Stimulated activated CD8-positive, alpha-beta memory T cell treated with anti-CD3 and anti-CD28 coated beads, Interleukin-4, amount 100 ng/mL, for 4 hours (primary cell): ENCODE measurements at places on chromosomes 13 and 19.
A peak's percentile ranks its signal among the peaks of the same experiment; 100 is the strongest.

- no peak for DNase-seq
Measured at GRCh38 chr19:52639996-52640395, 1.8 kb upstream of the ZNF83 start.

DNA sequence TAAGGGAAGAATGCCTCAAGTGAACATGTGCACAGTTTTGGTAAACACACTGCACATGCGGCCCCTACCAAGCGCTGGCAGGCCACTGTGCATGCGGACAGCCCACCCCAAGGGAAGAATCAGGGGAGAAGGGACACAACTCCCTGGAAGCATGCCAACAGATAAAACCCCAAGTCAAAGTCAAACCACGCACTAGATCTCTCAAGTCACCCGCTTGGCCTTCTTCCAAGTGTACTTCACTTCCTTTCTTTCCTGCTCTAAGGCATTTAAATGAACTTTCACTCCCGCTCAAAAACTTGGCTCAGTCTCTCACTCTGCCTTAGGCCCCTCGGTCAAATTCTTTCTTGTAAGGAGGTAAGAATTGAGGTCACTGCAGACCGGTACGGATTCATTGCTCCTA lies 4.6 kb upstream of the RFXAP start:
- no peak for DNase-seq

DNA sequence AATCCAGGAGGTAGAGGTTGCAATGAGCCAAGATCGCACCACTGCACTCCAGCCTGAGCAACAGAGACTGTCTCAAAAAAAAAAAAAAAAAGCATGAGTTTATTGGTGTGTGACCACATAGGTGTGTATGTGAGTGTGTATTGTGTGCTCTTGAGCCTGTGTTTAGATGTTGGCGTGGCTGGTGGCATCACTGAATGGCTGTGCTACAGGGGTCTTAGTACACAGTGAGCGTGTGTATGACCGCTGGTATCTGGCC lies 2.5 kb downstream of the SLC1A5 start:
- DNase-seq = no peak

GRCh38 chr13:113641426-113641825 lies 16.6 kb downstream of the ATP4B start:
- no peak for DNase-seq

DNA sequence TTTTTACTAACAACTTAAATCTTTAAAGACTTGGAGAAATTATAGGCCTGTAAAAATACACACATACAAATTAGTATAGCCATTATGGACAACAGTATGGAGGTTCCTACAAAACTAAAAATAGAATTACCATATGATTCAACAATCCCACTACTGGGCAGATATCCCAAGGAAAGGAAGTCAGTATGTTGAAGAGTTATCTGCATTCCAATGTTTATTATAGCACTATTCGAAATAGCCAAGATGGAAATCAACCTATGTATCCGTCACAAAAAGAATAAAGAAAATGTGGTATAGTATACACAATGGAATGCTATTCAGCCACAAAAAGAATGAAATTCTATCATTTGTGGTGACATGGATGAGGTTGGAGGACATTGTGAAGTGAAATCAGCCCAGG lies 37.2 kb downstream of the SLITRK1 start:
- no peak for DNase-seq

DNA sequence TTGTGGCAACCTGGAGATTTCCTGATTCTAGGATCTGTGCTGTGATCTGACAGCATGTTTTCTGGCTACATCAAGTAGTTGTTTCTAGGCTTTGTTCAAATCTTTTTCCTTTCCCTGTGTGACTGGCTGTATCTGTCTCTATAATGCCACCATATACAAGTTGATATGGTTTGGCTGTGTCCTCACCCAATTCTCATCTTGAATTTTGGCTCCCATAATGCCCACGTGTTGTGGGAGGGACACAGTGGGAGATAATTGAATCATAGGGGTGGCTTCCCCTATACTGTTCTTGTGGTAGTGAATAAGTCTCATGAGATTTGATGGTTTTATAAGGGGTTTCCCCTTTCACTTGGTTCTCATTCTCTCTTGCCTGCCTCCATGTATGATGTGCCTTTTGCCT lies 24.6 kb upstream of the CLDN10 start:
- DNase-seq = no peak

DNA sequence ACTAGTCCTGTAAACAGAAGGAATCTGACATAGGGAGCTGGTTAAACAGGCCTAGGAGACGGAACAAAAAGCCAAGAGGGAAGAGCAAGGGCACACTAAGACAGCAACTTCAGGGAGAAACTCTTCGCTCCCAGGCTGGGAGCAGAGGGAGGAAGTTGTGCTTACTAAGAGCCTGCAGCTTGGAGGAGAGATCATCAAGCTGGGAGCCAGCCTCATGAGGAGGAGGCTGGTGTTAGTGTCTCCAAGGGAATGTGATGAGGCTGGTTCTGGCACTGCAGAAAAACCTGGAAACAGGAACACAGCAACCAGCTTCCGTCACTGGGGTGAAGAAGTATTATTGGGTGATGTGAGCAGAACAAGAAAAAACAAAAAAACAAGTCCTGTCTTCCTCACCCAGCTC lies 1027.3 kb downstream of the UQCRFS1 start:
- DNase-seq = no peak

GRCh38 chr19:30884146-30884812 lies 465.0 kb downstream of the TSHZ3 start:
- DNase-seq = no peak

DNA sequence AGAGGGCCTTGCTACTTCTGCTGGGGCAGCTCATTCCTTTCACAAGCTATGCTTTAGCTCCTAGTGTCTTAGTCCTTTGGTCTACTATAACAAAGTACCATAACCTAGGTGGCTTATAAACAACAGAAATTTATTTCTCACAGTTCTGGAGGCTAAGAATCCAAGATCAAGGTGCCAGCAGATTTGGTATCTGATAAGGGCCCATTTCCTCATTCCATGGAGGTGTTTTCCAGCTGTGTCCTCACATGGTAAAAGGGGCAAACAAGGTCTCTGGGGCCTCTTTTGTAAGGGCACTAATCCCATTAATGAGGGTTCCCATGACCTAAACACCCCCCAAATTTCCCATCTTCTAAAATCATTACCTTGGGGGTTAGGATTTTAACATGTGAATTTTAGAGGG lies 57.9 kb upstream of the LRCH1 start:
- DNase-seq = no peak

GRCh38 chr19:6218491-6219146 lies 61.2 kb downstream of the MLLT1 start:
- peak; percentile 58 for DNase-seq

GRCh38 chr13:28719227-28720055 lies 671 bp upstream of the SLC46A3 start:
- DNase-seq = no peak

DNA sequence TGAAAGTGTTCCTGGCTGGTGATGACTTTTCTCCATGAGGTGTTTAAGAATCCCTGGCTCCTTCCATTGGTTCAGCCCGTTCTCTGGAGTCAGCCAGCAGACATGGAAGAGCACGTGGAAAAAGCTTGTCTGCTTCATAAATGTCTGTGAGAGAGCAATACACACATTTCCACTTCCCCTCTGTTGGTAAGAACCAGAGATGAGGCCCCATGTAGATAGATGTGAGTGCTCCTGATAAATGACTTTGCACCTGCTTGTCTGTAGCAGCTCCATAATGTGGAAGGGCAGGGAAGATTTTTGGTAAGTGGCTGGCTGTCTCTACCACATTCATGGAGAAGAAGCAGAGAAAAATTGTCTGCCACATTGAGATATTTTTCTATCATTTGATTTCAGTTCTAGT lies 325.8 kb downstream of the LMO7 start:
- no peak for DNase-seq

- no peak for DNase-seq
Measured at GRCh38 chr13:98273824-98274742, 97.0 kb upstream of the RNF113B start.

GRCh38 chr19:2280633-2281264 lies 1.2 kb downstream of the PEAK3 start:
- no peak for DNase-seq

DNA sequence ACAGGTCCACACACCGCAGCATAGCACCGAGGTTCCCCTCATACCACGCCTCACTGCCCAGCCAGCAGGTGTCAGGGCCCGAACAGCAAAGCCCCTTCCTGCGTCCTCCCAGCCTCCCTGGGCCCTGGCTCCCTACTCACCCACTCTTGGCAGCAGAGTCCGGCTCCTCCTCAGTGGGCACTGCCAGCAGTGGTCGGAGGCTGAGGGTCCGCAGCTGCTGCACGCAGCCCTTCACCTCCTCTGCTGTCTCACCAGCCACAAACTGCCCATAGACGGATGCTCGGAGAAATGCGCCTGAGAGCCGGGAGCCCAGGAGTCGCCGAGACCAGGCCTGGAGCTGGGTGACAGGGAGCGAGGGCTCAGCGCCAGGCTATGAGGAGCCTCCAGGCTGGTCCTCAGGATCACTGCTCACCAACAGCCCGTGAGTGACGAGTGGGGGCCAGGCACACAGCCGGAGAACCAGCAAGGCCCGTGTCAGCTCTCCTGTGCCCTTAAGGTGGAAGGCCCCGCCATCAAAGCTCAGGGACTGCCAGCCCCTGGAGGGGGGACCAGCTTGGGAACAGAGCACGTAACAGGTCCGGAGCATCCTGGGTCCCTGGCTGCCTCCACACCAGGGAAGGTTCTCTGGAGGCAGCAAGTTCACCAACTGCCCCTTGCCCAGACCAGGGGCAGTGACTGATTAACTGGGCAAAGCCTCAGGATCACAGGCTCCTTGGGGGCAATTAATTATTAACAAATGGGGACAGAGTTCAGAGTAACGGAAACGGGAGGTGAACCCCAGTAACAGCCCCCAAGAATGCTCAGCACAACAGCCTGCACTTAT lies at the start of gene PRODH2:
Gene PRODH2, minus strand, starts transcription at position 626 of the 823 bp plus-strand sequence. Its CDS starts 40 bp downstream, at position 586.
- no peak for DNase-seq

DNA sequence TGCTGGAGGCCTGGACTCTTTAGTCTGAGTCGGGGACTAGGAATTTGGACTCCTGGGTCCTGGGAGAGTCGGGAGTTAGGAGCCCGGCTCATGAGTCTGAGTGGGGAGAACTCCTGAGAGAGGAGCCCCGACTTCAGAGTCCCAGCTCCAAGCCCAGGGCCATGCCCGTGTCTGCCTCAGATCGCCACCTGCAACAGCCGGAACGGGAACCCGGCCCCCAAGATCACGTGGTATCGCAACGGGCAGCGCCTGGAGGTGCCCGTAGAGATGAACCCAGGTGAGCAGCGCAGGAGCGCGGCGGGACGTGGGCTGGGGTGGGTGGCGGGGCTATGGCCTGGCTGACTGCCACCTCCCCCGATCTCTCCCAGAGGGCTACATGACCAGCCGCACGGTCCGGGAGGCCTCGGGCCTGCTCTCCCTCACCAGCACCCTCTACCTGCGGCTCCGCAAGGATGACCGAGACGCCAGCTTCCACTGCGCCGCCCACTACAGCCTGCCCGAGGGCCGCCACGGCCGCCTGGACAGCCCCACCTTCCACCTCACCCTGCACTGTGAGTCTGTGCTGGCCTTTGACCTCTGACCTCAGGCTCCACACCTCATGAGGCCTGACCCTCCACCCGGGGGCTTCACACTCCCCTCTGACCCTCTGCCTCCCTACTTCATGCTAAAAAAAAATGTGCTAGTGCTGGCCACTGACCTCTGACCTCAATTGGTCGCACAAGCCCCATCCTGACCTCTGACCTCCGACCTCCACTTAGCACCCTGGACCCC lies 4.4 kb downstream of the BCAM start:
- no peak for DNase-seq

- no peak for DNase-seq
Measured at GRCh38 chr19:39224910-39225309, 19.9 kb downstream of the IFNL3 start.
